ENCODE measurements at places on chromosomes 3 and 15.

- DNase-seq = no peak
Measured at GRCh38 chr3:117651246-117651645, 941.7 kb downstream of the TUSC7 start.

DNA sequence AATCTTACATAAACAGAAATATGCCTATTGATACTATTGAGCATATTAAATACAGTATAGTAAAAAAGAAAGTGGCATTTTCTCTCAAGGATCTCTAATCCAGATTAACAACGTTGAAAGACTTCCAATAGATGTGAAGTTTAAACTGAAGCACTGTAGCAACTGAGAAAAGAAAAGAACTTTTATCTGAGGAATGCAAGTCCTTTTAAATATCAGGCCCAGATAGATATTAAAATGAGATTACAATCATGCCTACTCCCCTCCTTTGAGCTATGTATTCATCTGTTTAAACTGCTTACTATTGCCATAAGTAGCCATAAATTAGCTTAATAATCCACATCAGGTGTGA lies 102.3 kb downstream of the TFDP2 start:
- DNase-seq = no peak

GRCh38 chr15:45259796-45260195 lies 7.8 kb downstream of the SLC28A2 start:
- no peak for DNase-seq

DNA sequence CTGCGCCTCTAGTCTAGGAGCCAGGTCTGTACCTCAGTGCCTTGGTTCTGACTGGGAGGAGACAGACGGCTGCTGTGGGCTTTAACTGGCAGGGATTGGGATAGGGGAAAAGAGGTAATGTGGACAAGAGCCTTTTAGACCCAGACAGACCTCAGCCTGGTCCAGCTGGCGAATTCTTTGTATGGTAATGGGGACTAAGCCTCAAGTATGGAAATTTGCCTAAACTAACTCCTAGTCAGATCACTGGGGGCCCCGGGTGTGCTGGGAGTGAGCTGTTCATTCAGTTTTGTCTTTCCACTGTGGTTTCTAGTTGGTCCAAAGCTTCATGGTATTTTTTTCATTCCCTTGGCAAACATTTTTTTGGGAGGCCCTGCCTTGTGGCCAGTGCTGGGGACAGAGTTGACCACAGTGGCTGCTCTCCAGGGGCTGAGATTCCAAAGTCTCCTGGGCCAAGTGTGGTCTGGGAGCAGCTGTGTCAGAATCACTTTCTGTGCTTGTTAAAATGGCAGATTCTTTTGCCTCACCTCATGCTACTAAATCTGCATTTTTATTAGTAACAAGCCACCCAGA lies 261.4 kb upstream of the C2CD4B start:
- DNase-seq = no peak

DNA sequence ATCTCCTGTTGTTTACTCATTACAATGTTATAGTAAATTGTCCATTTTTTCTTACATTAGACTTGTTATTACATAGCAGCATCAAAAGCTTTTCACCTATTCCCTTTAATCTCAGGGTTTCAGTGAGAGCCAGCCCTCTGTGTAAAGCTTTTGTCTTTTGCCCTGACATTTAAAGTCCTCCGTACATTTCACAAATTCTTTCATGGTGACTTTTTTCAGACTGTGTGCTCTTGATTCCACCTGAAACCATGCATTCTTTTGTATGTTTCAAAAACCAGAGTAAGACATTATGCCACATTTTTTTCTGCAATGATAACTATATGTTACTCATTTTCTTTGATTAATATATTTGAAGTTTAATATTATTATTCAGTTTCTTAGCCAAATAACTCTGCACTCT lies 781.4 kb upstream of the ROBO1 start:
- no peak for DNase-seq

All from kidney epithelial cell (primary cell).